ENCODE measurements at places on chromosomes 5 and 9. TPM values are rescaled to one million over a fixed set of nuclear protein-coding genes. Genes with fewer than 3 reads are reported as not detected.

DNA sequence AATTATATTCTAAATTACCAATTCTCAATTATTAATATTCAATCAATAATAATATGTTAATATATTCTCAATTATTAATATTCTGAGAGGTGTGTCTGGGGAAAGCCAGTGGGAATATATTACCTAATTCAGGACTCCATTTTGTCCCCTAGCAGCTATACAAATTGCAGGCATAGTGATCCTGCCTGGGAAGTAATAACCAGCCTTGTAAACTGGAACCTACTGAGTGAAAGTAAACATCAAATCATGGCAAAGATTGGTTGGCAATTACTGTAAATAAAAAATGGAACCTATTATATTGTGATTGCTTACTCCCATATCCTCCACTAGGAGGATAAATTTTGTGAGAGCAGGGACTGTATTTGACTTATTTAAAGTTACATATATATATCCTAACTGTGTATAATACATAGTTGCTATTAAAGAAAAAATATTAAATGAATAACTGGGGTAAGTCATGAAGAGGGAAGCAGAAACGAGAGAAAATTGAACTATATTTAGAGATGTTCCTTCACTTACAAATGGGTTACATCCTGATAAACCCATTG is 150.5 kb upstream of the ELL2 start:
- no peak for DNase-seq
- no peaks in the 10 kb centered on the region for H3K27me3 ChIP-seq
- no peaks in the 10 kb centered on the region for H3K36me3 ChIP-seq
- H3K27ac ChIP-seq: no peak overlapping the region

DNA sequence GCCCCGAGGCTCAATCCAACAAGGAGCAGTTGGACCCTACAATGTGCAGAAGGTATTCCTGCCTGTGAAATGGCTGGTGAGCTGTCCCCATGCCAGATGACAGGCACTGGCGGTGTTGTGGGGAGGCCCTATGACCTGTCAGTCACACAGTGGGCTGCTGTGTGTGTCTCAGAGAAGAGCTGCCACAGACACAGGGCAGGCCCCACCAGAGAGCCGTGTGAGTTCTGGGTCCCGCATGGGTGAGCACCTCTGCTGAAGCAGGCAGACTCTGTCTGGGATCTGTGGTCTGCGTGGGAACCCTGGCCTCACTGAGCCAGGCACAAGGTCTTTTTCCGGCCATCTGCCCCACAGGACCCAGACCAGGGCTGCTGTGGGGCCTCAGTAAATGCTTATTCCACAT is 37.3 kb upstream of the PITX1 start:
- H3K27me3 ChIP-seq: peaks cover 98% of the 10 kb centered on the region
- peaks cover 40% of the 10 kb centered on the region for H3K4me1 ChIP-seq
- no peak for DNase-seq
- H3K36me3 ChIP-seq: no peaks in the 10 kb centered on the region

- DNase-seq: peak; percentile 89
- no peaks in the 10 kb centered on the region for H3K27me3 ChIP-seq
- no peak overlapping the region for H3K4me3 ChIP-seq
Observed at GRCh38 chr5:110268283-110268682, 458.2 kb downstream of the TMEM232 start.

GRCh38 chr9:22332202-22332601 is 114.4 kb upstream of the DMRTA1 start:
- no peaks in the 10 kb centered on the region for H3K36me3 ChIP-seq
- no peak overlapping the region for H3K27ac ChIP-seq
- H3K27me3 ChIP-seq: no peaks in the 10 kb centered on the region

- DNase-seq: no peak
- H3K4me3 ChIP-seq: no peak overlapping the region
- no peaks in the 10 kb centered on the region for H3K36me3 ChIP-seq
Observed at GRCh38 chr9:113524468-113524867, 60.9 kb downstream of the RGS3 start.

- no peak for DNase-seq
- no peak overlapping the region for H3K4me3 ChIP-seq
- H3K27me3 ChIP-seq: peaks cover 34% of the 10 kb centered on the region
- no peak overlapping the region for H3K27ac ChIP-seq
Observed at GRCh38 chr9:36760667-36761420, 188.1 kb downstream of the MELK start.

- no peak overlapping the region for H3K27ac ChIP-seq
- no peak for DNase-seq
- H3K27me3 ChIP-seq: no peaks in the 10 kb centered on the region
- H3K4me1 ChIP-seq: peaks cover 2% of the 10 kb centered on the region
Observed at GRCh38 chr9:70600506-70600905, 186.0 kb upstream of the KLF9 start.

- no peaks in the 10 kb centered on the region for H3K36me3 ChIP-seq
- peak overlapping the region; percentile 50 for H3K4me3 ChIP-seq
- peaks cover 21% of the 10 kb centered on the region for H3K4me1 ChIP-seq
- H3K27ac ChIP-seq: no peak overlapping the region
- H3K27me3 ChIP-seq: peaks cover 100% of the 10 kb centered on the region
Observed at GRCh38 chr9:128393145-128393775, 22.1 kb downstream of the URM1 start.

- no peak overlapping the region for H3K4me3 ChIP-seq
- H3K27ac ChIP-seq: no peak overlapping the region
- H3K27me3 ChIP-seq: no peaks in the 10 kb centered on the region
- H3K36me3 ChIP-seq: peaks cover 8% of the 10 kb centered on the region
- H3K4me1 ChIP-seq: peaks cover 10% of the 10 kb centered on the region
Observed at GRCh38 chr5:176927562-176927961, 28.4 kb upstream of the HK3 start.

Gene SLC46A2
- not detected for total RNA-seq

Gene FOXI1
- total RNA-seq: not detected

Gene GARIN3
- total RNA-seq: not detected
